Activated CD4-positive, CD25-positive, alpha-beta regulatory T cell treated with anti-CD3 and anti-CD28 coated beads, Interleukin-2, amount 50 U/mL, for 72 hours (primary cell): ENCODE measurements at places on chromosomes 16 and 17.

- no peak for DNase-seq
Observed at GRCh38 chr17:30532871-30533270, 55.7 kb downstream of the GOSR1 start.

GRCh38 chr17:68196394-68197090 lies 51.3 kb upstream of the AMZ2 start:
- no peak for DNase-seq

DNA sequence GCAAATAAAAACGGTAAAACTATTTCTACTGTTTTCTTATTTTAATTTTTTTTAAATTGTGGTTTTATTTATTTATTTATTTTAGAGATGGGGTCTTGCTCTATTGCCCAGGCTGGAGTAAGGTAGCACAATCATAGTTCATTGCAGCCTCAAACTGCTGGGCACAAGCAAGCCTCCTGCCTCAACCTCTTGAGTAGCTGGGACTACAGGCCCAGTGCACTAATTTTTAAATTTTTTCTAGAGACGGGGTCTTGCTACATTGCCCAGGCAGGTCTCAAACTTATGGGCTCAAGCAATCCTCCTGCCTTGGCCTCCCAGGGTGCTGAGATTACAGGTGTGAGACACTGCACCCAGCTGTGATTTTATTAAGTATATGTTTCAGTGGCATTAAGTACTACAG lies 46.5 kb upstream of the MRC2 start:
- DNase-seq: no peak

DNA sequence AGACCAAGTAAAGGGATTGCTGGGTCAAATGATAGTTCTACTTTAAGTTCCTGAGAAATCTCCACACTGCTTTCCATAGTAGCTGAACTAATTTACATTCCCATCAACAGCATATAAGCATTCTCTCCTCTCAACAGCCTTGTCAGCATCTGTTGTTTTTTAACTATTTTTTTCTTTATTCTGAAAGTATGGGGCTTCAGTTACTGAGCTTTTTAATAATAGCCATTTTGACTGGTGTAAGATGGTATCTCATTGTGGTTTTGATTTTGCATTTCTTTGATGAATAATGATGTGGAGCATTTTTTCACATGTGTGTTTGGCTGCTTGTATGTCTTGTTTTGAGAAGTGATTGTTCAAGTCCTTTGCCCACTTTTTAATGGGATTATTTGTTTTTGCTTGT lies 2.5 kb downstream of the KRTAP2-2 start:
- DNase-seq: no peak

DNA sequence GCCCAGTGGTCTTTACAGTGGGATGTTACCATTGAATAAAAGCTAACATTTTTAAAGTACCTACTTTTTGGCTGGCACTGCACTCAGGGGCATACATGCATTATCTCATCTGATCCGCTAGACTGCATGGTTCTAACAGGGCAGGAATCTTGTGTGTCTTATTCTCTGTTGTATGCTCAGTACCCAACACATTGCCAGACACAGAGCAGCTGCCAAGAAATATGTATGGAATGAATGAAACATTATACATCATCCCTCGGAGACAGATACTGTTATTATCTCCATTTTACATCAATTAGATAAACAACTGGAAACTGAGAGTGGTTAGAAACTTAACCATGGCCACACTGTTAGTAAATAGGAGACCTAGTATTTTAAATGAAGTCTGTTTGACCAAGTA lies 74.1 kb upstream of the CDH11 start:
- no peak for DNase-seq

- no peak for DNase-seq
Observed at GRCh38 chr16:23679986-23680336, 1.3 kb downstream of the PLK1 start.

DNA sequence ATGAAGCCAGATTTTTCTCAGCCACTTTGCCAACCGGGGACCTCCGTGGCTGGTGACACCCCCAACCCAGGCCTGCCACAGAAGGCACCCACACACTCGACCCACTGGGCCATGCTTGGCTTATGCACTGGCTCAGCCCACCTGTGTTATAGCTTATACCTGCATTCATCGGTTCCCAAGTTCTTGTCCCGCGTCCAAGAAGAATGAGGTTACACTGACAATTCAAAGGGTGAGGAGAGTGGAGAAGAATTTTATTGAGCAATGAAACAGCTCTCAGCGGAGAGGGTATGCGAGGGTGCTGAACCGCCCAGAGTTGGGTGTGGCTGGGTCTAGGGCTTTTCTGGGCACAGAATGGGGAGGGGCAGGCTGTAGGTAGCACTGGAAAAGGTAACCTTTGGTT lies 22.2 kb upstream of the CDH15 start:
- no peak for DNase-seq

DNA sequence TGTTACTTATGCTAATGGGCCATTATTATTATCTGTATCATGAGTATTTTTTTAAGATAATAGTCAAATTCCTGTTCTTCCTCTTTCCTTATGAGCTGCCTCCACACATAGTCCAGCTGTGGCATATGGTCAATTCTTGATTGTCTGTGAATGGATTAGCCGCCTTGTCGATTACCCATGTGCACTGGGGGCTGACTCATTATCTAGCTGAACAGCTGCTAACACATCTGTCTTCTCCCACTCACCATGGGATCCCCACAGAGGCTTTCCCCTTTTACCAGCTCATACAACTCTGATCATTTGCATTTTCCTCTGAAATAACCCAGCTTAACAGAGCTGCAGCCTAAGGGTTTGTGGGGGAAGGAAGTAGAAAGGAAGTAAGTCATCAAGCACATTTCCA lies 915.0 kb downstream of the CDH11 start:
- no peak for DNase-seq

DNA sequence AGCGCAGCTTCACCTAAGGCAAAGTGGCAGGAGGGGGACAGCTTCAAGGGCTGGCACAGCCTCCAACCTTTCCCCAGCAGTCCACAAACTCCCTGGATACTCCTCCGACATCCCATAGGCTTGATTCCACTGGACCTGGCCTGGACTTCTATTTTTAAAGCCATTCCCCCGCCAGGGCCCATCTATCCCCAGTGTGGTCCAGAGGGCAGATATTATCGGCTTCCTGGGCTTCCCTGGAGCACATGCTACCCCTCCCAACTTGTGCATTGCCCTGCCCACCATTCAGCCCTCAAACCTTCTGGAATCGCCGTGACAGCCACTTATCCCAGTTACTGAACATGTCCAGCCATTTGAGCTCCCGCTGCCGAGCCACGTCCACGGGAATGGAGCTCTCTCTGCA lies 5.1 kb downstream of the TBC1D10B start:
- DNase-seq: no peak

DNA sequence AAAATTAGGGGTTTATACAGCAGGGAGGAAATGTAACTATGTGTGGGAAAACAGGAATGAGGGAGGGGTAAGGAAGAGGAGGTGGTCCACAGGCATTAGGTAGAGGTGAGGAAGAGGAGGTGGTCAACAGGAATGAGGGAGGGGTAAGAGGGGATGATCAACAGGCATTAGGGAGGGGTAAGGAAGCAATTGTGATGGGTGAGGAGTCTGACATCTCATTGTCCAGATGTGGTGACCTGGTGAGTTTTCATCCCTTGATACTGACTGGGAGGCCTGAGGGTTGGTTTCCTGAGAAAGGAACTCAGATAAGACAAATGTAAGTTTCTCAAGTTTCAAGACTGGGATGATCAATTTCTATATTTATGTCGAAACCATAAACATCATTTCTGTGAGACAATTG lies 206.2 kb upstream of the C16orf82 start:
- DNase-seq: no peak

GRCh38 chr16:74499114-74499513 lies 77.8 kb upstream of the CLEC18B start:
- no peak for DNase-seq

DNA sequence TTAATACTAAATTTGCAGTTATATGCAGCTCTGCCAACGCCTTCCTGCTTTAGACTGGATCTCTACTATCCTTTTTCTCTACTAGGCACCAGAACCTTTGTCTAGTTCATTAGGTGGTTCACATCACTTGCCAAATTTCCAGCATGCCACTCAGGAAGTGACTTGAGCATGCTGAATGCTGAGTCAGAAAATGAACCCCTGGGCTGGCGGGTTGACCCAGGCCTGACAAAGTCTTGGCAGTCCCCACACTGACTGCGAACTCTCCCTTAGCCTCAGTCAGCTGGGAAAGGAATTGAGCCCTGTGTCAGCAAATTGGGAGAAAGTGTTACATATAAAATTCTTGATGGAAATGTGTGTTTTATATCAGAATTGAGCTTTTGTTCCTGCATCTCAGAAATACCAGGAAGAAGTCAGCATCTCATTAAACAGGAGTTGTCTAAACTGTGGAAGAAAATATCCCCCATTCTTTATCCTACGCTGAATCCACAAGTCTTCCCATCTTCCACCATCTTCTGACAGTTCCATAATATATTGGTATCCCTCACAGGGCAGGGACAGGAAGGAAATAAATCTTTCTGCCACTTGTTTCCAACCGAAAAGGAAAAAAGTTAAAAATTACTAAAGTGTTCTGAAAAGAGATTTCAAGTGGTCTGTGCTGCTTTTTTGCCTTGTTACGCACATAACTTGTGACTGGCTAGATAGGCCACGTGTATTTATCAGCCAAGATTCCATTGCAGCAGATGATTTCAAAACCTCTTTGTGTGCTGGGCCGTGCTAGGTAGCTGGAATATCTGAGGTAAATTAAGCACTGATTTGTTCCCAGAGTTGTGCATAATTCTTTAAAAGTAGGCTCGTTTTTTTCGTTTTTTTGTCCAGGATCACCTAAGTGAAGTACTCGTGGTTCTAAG lies 16.7 kb upstream of the SLC12A3 start:
- no peak for DNase-seq

DNA sequence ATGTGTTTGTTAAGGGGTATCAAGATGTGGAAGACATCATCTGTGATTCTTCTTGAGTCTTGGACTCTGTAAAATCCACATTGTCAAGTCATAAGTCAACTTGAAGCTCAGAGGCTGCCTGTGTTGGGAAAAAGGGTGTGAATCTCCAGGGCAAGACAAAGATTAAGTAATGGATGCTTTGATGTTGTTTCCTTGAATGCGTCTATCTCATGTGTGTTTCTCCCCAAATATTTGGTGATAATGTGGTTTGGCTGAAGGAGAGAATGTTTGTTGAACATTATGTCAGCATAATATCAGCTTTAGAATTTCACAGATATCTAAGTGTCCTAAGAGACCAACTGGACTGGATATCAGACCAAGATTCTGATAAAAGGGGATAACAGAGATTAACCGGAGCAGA lies 24.1 kb upstream of the KCNJ16 start:
- no peak for DNase-seq

DNA sequence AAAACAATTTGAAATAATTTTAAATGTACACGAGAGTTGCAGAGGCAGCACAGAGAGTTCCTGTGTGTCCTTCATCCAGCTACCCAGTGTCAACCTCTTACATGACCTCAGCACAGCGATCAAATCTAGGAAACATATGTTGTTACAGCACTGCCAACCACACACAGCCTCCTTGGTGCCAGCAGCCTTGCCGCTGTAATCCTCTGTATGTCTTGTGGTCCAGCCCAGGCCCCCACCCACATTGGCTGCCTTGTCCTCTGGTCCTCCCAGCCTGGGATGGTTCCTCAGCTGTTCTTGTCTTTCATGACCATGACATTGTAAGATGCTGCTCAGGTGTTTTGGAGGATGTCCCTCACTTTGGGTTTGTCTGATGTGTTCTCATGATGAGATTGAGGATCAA lies 178.0 kb downstream of the RPTOR start:
- no peak for DNase-seq

- no peak for DNase-seq
Observed at GRCh38 chr16:11432856-11433395, 87.7 kb downstream of the RMI2 start.

DNA sequence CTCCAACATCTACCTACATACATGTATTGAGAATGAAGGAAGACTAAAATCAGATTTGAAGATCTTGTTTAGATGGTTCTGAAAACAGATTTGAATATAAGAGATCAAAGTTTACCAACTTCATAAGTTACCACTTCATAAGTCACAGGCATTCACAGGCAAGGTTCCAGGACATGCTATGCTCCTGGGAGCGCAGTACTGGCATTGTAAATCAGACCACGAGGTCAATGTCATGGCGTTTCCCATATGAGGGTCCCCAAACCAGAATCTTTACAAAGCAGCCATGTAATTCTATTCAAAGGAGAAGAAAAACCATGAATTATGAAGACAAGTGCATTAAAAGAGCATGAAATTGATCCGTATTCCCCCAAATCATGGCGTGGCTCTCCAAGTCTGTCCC lies 3.0 kb downstream of the CDH11 start:
- no peak for DNase-seq

DNA sequence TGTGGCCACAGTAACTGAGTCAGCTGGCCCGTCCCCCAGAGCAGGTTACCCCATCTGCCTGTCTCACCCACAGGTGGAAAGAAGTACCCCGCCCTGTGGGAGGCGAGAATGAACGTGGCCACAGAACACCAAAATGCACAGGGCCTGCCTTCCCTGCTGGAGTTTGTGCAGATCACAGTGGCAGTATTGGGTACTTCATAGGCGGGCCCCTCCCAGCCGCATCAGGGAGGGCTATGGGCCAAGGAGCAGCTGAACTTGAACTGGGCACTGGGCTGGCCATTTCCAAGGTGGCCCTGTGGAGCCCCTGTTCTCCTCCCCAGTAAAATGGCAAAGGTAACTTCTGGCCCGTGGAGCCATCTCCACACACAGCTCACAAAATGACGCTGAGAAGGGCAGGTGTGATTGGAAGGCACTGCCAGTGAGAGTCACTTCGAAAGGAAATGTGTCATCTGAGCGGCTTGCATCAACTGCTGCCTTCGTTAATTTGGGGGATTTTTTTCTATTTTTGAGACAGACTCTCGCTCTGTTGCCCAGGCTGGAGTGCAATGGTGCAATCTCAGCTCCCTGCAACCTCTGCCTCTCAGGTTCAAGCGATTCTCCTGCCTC lies 162.9 kb downstream of the ENGASE start:
- no peak for DNase-seq

- no peak for DNase-seq
Observed at GRCh38 chr16:22946433-22946832, 132.5 kb downstream of the HS3ST2 start.

DNA sequence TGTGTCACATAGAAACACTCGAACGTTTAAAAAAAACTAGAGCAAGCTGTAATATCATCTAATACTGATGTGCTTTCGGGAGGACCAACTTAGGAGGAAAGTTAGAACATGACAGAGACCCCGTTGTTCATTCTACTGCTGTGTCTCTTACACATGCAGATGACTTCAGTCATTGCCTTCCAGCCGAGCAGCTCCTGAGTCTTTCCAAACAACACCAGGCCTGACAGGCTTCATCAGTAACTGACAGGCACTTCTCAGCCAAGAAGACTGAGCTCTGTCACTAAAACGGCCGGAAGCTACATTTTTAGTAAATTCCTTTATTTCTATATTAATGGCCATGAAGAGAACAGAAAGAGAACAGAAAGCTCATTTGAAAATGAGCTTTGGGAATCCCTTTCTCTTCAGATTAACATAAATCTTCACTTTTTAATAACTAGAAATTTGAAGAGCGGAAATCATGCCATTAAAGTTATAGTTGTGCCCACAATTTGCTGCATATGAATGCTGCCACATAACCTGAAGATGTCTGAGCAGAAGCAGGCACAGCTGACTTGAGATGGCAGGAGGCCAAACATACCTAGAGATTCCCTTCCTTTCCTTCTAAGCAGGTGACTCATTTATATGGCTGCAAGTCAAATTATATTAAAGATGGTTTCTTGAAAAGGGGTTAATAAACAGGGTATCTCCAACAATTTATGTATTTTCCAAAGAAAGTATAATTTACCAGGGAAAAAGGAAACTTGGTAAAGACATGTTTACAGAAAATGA lies 148.9 kb downstream of the ITFG1 start:
- DNase-seq: no peak

GRCh38 chr17:72970797-72971196 lies 121.7 kb downstream of the SLC39A11 start:
- DNase-seq: no peak
